ENCODE measurements at places on chromosomes 12 and 14. TPM values are rescaled to one million over a fixed set of nuclear protein-coding genes. Genes with fewer than 3 reads are reported as not detected.

- DNase-seq: no peak
These were observed 2.8 kb downstream of the LRRC74A start for GRCh38 chr14:76829013-76829365.

GRCh38 chr14:69635981-69636639, 24.7 kb downstream of the SUSD6 start:
- DNase-seq: no peak

- DNase-seq: no peak
These were observed 220.4 kb downstream of the NUBPL start for GRCh38 chr14:31781578-31781977.

C14orf39 gene
- total RNA-seq: not detected

GLIPR1L1 gene
- total RNA-seq: not detected
